Endothelial cell (in vitro differentiated cells): ENCODE measurements at places on chromosomes 11 and 22.

GRCh38 chr11:130099356-130099755 is 29.7 kb downstream of the APLP2 start:
- no peak for DNase-seq

DNA sequence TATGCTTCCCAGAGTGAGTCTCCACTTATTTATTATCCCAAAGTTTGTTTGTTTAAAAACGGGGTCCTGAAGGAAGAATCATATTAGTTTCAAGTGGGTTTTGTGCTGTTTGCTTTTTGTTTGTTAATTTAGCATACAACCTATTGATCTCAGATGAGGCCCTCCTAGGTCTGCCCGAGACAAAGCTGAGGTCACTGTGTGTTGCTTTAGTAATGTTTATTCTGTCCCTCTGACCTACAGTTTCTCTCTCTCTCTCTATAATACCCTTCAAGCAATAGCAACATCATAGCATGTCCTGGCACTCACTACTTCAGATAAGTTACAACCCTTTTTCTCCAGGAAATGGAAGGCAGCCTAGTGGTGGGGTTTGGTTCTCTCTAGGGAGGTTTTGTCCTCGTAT is 63.4 kb downstream of the AMOTL1 start:
- no peak for DNase-seq

DNA sequence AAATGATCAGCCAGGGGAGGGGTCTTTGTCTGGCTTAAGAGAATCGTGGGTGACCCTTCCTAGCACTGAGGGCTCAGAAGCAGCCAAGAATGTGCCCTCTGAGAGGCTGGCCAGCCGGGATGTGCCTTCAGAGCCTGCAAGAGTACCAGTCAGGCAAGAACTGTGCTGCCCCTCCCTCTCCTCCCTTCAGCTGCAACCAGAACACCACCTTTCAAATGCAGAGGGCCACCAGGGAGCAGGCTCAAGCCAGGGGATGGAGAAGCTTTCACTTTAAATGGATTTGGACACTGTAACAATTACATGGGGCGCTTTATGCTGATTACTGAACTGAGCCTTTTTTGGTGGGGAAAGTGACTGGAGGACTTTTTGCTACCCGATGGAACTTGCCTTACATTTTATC is 44.9 kb upstream of the TENM4 start:
- no peak for DNase-seq

DNA sequence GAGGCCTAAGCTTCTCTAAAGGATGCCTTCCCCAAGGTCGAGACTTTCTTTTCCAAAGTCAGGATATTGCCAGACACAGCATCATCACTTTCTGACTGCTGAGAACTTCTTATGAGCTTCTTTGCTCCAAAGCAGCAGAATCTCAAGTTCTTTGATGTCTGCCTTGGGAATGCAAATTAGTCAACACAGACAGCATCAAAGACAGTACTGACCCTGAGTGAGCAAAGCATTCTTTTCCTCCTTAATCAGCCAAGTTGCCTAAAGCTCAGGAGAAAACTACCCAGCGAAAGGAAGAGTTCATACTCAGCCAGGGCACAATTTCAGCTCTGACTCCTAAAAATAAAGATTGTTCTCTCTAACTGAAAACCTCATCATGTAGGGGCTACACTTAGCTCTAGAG is 98.0 kb downstream of the SLC36A4 start:
- no peak for DNase-seq

DNA sequence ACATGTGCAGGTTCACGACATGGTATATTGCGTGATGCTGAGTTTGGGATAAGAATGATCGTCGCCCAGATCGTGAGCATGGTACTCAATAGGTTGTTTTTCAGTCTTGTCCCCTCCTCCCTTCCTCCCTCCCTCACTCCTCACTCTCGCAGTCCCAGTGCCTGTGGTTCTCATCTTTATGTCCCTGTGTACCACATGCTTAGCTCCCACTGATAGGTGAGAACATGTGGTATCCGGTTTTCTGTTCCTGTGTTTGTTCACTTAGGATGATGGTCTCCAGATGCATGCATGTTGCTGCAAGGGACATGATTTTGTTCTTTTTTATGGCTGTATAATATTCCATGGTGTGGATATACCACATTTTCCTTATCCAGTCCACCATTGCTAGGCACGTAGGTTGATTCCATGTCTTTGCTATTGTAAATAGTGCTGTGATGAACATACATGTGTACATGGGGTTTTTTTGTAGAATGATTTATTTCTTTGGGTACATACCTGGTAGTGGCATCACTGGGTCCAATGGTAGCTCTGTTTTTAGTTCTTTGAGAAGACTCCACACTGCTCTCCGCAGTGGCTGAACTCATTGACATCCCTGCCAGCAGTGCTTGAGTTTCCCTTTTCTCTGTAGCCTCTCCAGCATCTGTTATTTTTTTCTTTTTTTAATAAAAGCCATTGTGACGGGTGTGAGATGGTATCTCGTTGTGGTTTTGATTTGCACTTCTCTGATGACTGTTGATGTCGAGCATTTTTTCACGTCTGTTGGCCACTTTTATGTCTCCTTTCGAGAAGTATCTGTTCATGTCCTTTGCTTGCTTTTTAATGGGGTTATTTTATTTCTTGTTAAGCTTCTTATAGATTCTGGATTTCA is 16.4 kb downstream of the ZBED4 start:
- DNase-seq = no peak

GRCh38 chr11:20474882-20475517 is 87.5 kb downstream of the PRMT3 start:
- no peak for DNase-seq

- DNase-seq = no peak
Observed at GRCh38 chr22:36595940-36596339, 67.0 kb upstream of the EIF3D start.

GRCh38 chr22:45673482-45674175 is 2.0 kb downstream of the ATXN10 start:
- no peak for DNase-seq

GRCh38 chr11:123362186-123362585 is 67.9 kb upstream of the GRAMD1B start:
- no peak for DNase-seq

DNA sequence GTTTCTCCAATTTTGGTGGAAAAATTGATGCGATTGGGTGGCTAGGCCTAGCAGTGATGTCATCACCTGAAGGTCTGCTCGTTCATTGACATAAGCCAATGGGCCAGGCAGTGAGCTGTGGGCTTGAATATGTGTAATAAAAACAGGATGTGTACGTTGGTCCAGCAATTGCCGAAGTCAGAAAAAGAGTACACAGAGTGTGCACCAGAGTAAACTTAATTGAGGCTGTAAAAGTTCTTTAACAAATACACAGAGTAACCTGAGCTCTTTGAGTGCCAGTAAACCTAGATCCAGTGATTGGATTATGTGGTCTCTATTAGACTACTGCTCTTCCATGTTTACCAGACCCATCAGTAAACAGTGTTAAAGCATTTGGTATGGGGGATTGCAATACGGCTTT is 13.0 kb upstream of the GLYATL1 start:
- DNase-seq = no peak

GRCh38 chr11:88414385-88414861 is 76.9 kb upstream of the CTSC start:
- no peak for DNase-seq

DNA sequence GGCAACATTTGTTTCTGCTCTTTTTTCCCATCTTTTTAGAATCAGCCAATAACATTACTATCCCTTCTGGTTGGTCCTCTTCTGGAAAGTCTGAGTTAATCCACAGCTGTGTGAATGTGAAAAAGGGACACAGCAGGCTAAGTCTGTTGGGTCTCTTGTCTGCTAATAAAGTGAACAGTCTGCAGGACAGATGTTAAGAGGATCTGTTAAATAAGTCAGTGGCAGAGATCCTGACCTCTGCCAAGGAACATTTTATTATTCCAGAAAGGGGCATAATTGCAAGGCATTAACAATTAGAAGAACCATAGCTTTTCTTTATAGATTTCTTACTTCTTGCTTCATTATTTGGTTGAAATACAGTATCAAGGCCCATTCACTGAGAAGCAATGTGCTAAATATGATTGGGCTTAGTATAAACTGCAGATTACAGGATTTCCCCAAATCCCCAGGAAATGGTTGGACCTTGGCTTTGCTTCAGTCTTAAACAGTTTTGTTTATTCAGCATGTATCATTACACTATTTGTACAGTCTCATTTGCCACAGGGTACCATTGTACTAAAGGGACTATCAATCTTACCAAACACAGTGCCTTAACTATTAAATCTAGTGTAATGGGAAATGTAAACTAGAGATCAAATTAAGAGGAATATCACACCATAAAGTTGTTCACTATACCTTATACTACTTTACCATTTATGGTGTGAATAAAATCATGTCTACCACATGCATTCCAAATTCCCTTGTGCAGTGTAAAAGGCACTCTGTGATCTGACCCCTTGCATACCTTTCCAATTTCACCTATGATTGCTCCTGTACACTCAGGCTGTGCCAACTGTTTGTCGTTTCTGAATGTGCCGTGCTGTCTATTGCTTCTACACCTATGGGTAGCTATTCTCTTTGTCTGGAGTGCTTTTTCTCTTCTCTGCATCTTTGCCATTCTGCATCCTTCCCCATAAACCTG is 274.0 kb downstream of the SOX6 start:
- no peak for DNase-seq

DNA sequence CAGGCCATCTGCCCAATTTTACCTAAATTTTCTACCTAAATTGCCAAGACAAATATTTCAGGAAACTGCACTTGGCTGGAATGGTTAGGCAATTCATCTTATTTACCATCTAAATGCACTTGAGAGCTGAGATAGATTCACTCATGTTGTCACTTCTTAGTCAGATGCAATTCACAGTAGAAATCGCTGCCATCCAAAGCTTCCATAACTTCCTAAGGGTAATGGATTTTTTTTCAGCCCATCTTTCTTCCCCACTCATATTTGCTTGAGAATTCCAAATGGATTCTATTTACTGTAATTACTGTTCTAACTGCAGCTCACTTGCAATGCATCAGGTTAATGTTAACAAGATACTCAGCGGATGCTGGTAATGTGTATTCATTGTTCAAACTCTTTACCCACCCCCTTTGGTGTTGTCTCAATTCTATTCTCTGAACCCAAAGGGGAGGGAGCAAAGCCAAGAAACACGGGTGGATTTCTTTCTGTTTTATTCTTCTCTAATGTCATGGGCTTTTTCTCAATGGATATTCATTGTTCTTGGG is 96.0 kb downstream of the TENM4 start:
- DNase-seq = no peak

DNA sequence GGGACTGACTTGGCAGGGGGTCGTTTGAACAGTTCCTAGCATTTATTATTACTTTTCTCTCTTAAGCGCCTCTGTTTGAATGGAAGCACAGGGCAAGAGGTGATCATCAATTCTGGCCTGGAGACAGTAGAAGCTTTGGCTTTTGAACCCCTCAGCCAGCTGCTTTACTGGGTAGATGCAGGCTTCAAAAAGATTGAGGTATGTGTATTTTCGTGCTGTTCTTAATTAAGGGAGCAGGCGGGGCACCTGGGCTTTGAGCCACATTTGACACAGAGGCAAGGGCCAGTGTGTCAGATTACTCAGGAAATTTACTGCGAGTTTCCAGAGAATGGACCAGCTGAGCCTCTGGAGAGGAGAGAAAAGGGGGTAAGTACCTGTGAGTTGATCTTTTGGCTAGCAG is 102.4 kb upstream of the SORL1-AS1 start:
- DNase-seq = no peak

DNA sequence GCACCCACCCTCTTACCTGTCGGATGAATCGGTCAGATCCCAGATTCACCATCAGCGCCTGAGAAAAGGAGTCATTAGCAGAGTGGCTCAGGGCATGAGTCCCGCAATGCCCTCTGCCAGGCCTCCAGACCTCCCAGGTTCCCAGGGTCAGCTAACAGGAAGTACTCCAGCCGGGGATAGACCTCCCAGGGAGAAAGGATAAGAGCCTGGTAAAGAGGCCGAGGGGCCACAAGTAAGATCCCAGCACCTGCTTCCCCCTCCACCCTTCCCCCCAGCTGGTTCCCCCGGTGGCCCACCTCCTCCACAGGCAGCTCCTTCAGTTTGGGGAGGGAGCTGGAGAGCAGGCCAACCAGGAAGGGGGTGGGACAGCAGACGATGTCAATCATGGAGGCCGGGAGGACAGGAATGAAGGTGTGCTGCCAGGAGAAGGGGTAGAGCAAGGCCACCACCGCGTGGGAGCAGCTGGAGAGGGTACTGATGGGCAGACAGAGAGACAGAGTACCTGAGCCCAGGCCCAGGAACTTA is 16.4 kb downstream of the RPL27A start:
- no peak for DNase-seq

DNA sequence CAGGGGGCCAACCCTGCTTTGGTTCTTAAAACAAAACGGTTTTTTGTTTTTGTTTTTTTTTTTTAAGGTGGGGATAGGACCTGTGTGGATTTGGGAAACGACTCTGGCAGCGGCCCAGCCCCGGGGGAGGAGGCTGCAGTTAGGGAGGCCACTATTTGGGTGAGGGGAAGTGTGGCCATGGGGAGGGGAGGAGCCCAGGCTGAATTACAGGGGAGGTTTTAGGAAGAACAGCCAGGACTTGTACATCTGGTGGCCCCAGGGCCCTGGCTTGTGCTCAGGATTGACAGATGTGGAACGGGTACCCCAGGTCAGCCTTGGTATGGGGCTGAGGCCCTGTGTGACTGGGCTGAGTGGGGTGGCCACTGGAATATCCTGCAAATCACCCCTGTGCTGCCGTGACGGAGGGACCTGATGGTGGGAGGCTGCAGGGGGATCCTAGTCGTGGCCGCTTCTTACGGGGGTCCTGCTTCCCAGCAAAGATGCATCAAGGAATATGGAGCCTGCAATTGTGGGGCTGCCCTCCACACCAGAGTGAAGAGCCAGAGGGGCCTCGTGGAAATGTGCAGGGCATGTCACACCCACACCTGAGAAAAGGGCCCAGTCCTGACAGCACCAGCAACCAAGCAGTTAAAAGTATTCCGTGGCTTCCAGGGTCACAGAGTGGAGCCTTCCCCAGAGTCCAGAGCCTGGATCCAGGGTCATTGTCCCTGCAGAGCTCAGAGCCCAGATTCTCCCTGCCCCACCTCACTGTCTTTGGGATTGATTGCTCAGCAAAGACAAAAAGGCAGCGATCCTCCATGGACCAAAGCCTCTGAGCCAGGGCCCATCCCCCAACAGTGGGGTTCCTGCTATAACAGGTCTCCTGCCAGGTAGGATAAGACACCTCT is 55.2 kb upstream of the WNT7B start:
- no peak for DNase-seq

- DNase-seq = no peak
Observed at GRCh38 chr11:96744697-96745096, 354.9 kb downstream of the JRKL start.

GRCh38 chr11:47924184-47924691 is 56.1 kb upstream of the PTPRJ start:
- no peak for DNase-seq

DNA sequence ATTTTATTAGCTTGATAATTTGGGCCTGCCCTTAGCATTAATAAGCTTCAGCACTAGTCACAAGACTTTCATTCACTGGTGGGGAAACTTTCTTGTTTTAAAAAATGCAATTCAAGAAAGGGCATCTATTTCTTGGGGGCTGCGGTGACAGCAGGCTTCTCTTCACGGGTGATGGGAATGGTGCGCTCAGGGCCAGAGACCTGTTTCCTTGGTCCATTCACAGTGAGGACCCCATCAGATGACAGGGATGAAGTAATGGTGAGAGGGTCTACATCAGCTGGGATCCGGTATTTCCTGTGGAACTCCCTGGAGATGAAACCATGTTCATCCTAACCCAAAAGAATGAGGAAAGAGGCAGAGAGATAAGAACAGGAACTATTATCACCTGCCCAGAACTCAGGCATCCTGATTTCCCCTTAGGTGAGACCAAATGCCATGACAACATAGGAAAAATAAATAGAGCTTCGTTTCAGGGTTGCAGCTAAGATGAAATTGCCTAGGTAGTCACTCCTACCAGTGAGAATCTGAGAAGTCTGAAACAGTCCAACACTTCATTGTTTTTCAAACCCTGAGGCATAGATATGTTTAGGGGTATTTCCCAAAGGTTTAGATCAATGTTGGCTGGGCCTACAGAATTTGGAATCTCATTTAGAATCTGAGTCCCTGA is 2.8 kb downstream of the CRYAB start:
- DNase-seq = no peak
